GM12864 (cell line): ENCODE measurements at places on chromosomes 11 and 22.

DNA sequence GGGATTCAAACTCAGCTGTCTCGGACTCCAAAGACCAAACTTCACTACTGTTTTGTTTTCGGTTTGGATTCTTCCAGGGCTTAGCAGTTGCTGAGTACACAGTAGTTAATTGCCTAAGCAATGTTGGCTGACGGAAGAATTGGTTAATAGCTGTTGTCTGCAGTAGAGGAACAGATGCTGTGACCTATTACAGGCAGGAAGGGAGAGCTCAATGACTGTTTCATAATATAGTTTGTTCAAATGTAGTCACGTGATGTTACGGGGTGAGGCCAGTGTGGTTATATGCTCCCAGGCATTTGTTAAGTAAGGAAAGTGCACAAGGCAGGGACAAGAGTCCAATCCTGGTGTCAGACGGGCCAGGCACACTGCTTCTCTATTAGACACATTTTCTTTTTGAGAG, 222.6 kb upstream of the CCDC90B start:
- no peak for DNase-seq

GRCh38 chr22:46592390-46592872, 27.8 kb upstream of the GRAMD4 start:
- DNase-seq = peak; percentile 43

- no peak for DNase-seq
Measured at GRCh38 chr11:131823772-131824171, 453.4 kb downstream of the NTM start.

GRCh38 chr11:125910226-125910849, 6.0 kb downstream of the DDX25 start:
- no peak for DNase-seq

GRCh38 chr11:37973941-37974340, 1375.9 kb upstream of the RAG2 start:
- no peak for DNase-seq

DNA sequence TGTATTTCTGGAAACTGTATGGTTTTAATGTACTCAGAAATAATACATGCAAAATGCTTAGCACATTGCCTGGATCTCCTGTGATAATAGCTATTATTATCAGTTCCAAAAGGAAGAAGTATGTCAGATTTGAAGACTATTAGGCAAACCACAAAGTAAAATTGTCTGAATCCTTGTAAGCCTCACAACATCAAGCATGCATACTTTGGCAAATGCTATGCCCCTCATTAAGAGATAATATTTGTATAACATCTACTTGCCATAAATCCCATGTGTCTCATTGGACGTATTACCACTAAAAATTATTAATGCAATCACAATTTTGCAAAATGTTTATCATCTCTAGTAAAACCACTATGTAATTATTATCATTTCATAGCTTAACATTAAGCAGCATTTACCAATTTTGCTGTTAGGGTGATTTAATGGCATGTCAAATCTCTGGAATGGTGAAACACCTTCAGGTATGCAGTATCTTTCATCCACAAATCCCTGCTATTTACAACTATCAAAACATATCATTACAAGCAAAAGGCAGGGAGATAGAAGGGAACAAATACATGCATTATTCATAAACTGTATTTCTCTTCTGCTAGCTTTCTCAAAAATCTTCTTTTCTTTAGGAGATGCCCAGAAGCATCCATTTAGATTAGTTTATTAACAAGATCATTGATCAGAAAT, 974.6 kb upstream of the RAG2 start:
- DNase-seq = no peak

DNA sequence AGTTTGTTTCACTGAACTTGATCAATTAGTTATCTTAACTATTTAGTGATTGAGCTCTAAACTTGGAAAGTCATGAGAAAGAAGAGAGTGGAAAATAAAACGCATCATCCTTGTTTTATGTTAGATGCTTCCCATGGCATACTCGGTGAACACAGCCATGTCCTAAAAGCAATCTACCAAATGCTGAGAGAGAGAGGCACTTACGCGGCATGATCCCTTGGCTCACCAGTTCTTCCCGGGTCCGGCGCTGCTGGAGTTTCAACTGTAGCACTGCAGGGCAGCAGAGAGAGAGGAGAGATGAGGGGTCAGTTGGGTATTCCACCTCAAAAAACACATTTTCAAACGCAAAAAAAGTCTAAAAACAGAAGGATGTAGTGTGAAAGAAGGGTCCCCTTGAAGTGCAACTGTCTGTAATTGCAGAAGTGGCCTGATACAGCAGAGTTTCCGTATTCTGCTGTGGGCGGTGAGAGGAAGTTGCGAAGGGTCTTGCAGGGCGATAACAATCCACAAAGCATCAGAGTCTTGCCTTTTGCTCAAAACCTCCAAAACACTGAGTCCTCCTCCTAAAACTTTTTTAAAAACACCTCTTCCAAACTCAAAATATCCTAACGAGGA, 92.7 kb downstream of the SGSM3 start:
- peak; percentile 54 for DNase-seq

DNA sequence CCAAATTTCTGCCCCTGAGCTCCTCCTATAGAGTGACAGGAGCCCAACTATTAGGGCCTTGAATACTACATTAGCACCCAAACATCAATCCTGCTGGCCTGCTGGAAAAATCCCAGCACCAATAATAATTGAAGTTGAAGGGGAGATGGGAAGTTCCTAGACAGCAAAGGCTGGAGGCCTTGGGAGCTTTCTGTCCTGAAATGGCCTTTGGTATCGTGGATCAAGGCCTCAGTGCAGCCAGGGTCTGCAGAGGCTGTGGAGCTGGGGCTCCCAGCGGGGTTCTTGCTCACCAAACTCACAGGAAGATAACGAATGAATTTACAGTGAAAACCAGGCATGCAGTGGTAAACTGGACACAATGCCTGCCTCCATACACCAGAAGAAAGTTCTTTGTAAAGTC, 9.2 kb upstream of the MICALL1 start:
- DNase-seq = no peak

DNA sequence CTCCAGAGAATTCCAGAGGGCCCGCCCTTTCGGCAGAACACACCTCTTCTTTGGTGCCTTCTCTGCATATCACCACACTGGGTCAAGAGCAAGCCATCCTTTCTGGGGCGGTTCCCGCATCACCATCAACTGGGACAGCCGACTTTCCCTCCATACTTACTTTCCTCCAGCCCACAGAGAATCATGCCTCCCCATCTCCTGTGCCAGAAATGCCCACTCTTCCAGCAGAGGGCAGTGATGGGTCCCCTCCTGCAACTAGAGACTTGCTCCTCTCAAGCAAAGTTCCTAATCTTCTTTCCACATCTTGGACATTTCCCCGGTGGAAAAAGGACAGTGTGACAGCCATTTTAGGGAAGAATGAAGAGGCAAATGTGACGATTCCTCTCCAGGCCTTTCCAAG, 157.7 kb downstream of the C11orf91 start:
- DNase-seq = no peak

GRCh38 chr11:122663056-122663740, 7.7 kb downstream of the UBASH3B start:
- DNase-seq = no peak

GRCh38 chr11:125343718-125344131, 152.3 kb downstream of the FEZ1 start:
- DNase-seq = no peak

- DNase-seq = no peak
Measured at GRCh38 chr11:17639091-17639490, 80.3 kb upstream of the MYOD1 start.

GRCh38 chr11:520428-521176, 13.6 kb upstream of the RNH1 start:
- DNase-seq = no peak

- DNase-seq = no peak
Measured at GRCh38 chr11:2301631-2302305, at the start of the genes C11orf21 and TSPAN32. Gene C11orf21, minus strand, starts transcription at chr11:2301918. Its CDS starts 110 bp downstream, at chr11:2301808. Gene TSPAN32, plus strand, starts transcription at chr11:2302013. Its CDS starts 137 bp downstream, at chr11:2302150.

GRCh38 chr22:22507743-22508273, 734 bp downstream of the ZNF280B start:
- DNase-seq = no peak

GRCh38 chr11:2857918-2858317, 27.7 kb downstream of the CDKN1C start:
- DNase-seq = no peak

GRCh38 chr22:23236026-23236425, 55.7 kb downstream of the BCR start:
- DNase-seq = no peak

DNA sequence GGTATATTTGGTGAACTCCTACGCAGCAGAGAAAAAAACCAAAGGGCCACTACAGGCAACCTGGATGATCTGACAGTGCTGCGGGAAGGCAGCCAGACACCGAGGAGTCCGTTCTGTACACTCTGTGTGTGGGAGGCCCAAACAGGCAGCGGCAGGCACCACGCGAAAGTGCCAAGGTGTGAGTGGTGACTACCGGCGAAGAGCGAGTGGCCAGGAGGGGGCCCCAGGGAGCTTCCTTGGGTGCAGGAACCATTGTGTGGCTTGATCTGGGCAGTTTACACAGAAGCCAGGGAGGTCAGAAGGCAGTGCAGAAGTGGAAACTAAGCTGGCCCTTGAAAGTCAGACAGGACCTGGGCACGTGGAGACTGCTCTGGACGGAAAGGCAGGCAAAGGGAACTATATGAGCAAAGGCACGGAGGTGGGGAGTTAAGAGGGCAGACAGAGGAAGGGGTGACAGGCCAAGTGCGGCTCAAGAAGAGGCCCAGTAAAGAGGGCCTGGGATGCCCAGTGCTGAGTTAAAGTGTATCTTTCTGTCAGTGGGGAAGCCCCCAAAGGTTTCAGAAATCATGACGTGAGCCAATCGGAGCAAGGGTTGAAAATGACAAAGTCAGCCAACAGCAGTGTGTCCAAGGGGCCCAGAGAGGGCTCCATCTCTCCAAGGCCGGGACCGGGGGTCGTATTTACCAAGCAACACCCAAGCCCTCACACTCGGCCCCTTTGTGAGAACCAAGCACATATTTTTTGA, 10.6 kb downstream of the TMEM184B start:
- DNase-seq = no peak

DNA sequence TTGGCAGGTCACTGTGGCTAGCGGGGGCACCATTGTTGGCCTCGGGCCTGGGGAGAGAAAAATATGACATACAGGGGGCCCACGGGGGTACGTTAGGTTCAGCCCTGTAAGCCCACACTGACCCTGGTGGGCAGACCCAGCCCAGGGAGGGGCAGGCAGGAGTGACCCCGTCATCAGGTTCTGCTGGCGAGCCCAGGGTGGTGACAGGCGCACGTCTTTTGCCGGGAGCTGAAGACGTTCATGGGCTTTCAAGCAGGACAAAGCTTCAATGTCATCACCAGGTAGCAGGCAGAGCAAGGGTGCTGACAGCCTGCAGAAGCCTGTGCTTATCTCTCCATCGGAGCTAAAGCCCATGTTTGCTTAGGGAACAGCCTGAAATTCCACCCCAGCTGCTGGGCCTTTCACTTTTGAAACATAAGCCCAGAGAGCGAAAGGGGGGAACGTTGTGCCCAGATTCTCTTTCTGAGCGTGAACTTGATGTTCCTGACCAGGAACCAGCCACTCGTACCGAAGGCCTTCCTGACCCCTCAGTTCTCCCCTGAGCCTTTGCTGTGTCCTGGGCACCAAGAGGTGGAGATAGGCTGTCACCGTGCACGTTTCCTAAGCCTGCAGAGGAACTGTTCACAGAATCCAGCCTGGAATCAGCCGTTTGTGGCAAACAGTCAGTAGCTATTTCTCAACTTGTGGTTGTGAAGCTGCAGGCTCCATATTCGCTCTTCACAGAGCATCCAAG, 74.0 kb upstream of the ATXN10 start:
- DNase-seq = no peak

DNA sequence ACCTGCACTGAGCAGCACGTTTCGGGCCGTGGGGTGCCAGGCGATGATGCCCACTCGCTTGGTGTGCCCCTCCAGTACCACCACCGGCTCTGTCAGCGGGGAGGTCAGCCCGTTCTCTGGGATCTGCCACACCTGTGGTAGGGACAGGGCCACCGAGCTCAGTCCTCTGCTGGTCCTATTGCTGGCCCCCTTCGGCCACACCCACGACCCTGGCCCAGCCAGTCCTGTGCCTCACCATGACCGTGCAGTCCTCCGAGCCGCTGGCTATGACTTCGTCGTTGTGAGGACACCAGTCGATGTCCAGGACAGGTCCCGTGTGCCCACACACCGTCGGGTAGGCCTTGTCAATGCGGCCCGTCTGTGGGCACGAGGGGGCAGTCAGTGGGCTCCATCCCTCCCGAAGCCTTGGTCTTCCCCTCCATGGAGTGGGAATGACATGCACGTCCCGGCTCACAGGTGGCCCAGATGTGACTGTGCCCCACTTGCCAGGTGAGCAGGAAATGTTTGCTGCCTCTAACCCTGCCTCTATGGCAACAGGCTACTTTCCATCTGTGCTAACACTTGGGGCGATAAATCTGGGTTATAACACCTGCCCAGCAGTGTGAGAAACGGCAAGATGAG, 1.4 kb downstream of the CORO1B start:
- no peak for DNase-seq

DNA sequence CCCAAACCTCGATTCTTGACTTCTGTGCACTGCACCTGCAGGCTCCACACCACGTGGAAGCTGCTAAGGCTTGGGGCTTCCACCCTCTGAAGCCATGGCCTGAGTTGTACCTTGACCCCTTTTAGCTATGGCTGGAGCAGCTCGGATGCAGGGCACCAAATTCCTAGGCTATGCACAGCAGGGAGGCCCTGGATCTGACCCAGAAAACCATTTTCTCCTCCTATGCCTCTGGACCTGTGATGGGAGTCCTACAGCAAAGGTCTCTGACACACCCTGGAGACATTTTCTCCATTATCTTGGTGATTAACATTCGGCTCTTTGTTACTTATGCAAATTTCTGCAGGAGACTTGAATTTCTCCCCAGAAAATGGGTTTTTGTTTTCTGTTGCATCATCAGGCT, 309.2 kb upstream of the DDI1 start:
- no peak for DNase-seq

GRCh38 chr11:35626501-35626900, 8.2 kb downstream of the FJX1 start:
- no peak for DNase-seq

- no peak for DNase-seq
Measured at GRCh38 chr11:86956905-86957195, 1.7 kb upstream of the FZD4 start.

GRCh38 chr11:106461839-106462545, 384.5 kb downstream of the AASDHPPT start:
- no peak for DNase-seq

DNA sequence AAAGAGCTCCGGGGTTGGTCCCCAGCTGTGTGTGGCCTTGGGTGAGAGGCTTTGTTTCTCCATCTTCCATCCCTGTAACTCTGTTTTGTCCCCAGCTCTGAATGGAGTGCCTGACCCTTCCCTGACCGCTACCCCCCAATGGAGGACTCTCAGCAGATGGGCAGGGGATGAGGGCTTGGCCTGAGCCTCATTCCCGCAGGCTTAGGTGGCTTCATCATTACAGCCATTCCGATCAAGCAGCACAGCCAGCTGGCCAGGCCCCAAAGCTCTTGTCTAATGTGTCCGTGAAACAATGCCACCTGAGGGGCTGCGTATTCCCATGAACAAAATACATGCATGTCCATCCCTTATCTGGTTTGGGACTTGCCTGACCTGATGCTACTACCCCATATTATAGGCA, 3.9 kb upstream of the CDC42EP2 start:
- DNase-seq = no peak

- DNase-seq = no peak
Measured at GRCh38 chr11:22441831-22442230, 103.7 kb downstream of the SLC17A6 start.

- no peak for DNase-seq
Measured at GRCh38 chr11:19980957-19981669, 179.2 kb downstream of the DBX1 start.
